ENCODE measurements at places on chromosomes 12 and 14. TPM values are rescaled to one million over a fixed set of nuclear protein-coding genes. Genes with fewer than 3 reads are reported as not detected.

GRCh38 chr12:121186826-121187225 is 23.1 kb upstream of the P2RX4 start:
- no peak overlapping the region for H3K27ac ChIP-seq
- no peaks in the 10 kb centered on the region for H3K27me3 ChIP-seq
- no peaks in the 10 kb centered on the region for H3K36me3 ChIP-seq
- DNase-seq = no peak

The KRT7 gene
- 24.0 TPM for total RNA-seq

The SLC38A4 gene
- total RNA-seq = 0.23 TPM

GRCh38 chr12:59149995-59150642 is 229.8 kb upstream of the LRIG3 start:
- H3K36me3 ChIP-seq = no peaks in the 10 kb centered on the region
- H3K4me3 ChIP-seq = no peak overlapping the region
- H3K27me3 ChIP-seq = no peaks in the 10 kb centered on the region
- no peak for DNase-seq
- no peak overlapping the region for H3K27ac ChIP-seq

DNA sequence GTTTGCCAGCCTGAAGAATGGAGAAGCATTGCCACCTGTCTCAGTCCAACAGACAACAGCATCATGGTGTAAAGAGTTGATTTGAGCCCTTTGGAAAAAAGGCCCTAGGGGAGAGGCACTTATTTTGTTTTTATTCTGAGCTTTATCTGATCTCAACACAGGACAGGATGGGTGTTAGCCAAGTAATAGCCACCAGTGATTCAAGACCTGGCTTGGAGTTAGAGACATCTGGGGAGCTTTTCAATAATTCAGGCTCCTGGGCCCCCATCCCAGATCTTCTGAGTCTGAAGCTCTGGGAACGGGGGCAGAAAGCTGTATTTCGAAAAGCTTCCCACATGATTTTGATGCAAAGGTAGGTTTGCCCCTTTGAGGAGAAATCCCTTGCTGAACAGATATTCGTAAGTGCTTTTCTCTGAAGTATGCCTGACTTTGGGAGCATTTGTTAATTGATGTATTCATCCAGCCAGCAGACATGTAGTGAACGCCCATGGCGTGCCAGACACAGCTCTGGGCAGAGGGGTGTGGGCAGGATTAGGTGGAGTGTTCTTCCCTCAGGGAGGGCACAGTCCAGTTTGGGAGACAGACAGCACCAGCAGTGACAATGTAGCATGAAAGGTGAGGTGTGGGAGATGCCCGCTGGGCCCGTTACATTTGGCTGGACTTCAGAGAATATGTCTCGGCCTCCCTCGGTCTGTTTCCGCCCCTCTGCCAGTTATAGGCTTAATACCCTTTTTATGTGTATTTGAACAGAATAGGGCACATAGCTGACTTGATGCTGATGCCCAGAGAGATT is 72.5 kb downstream of the TSPAN9 start:
- H3K4me1 ChIP-seq = peaks cover 22% of the 10 kb centered on the region
- no peaks in the 10 kb centered on the region for H3K27me3 ChIP-seq
- DNase-seq = no peak
- H3K4me3 ChIP-seq = no peak overlapping the region
- H3K36me3 ChIP-seq = no peaks in the 10 kb centered on the region

DNA sequence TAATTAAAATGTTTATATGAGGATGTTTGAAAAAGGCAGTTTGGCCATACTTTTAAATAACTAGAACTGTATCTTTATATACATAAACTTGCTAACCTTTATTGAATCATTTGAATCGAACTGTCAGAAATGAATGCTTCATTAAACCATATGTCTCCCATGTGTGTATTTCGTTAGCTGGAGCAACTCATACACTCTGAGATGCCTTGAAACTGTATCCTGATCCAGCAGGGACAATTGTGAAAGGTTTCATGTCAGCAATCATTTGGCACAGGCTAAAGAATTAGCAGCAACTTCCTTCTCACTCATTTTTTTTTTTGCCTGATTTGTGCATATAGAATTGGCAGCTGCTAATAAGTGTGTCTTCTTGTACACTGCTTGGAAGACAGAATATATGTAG is 109.9 kb downstream of the NAV3 start:
- no peaks in the 10 kb centered on the region for H3K27me3 ChIP-seq
- no peak overlapping the region for H3K27ac ChIP-seq
- H3K36me3 ChIP-seq = no peaks in the 10 kb centered on the region
- no peak for DNase-seq
- H3K4me1 ChIP-seq = peaks cover 4% of the 10 kb centered on the region

The PLEKHD1 gene
- 0.15 TPM for total RNA-seq

DNA sequence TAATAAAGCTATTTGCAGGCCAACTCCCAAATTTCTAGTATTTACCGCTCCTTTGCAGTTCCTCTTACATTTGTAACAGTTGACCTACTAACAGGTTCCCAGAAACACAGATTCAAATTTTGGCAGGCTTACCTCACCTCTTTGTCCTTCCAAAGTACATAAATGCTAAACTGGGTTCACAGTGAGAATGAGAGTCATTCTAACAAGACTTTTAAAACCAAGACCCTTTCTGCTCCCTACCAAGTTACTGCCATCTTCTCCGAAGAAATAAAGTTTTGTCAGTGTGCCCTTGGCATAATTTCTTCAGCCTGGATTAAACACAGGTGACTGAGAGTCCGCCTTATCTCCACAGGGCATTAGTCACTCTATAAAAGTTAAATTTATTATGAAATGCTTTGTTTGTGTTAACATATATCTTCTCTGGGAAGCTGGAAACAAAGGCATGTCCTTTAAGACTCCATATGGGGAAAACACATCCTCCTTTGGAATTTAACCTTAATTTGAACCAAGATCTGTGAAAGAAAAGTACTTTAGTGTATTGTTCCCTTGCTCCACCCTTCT is 28.2 kb downstream of the FOXA1 start:
- no peaks in the 10 kb centered on the region for H3K36me3 ChIP-seq
- no peaks in the 10 kb centered on the region for H3K27me3 ChIP-seq
- no peaks in the 10 kb centered on the region for H3K4me1 ChIP-seq
- no peak overlapping the region for H3K4me3 ChIP-seq
- DNase-seq = no peak

DNA sequence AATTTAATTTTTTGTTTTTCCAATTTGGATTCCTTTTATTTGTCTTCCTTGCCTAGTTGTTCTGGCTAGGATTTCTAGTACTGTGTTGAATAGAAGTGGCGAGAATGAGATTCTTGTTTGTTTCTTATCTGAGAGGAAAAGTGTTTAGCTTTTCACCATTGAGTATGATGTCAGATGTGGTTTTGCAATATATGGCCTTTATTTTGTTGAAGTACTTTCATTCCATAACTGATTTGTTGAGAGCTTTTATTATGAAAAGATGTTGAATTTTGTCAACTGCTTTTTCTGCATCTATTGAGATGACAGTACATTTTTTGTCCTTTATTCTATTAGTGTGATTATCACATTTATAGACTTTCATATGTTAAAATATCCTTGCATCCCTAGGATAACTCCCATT is 462.0 kb downstream of the CCDC91 start:
- no peak for DNase-seq
- H3K27me3 ChIP-seq = no peaks in the 10 kb centered on the region
- no peak overlapping the region for H3K27ac ChIP-seq

- no peak overlapping the region for H3K27ac ChIP-seq
- peaks cover 4% of the 10 kb centered on the region for H3K4me1 ChIP-seq
- H3K4me3 ChIP-seq = no peak overlapping the region
Measured at GRCh38 chr14:104378698-104379113, 200.9 kb upstream of the C14orf180 start.

GRCh38 chr14:100292776-100293461 is 13.3 kb downstream of the SLC25A29 start:
- no peak overlapping the region for H3K27ac ChIP-seq
- H3K27me3 ChIP-seq = no peaks in the 10 kb centered on the region
- H3K4me1 ChIP-seq = peaks cover 15% of the 10 kb centered on the region
- H3K4me3 ChIP-seq = no peak overlapping the region
- no peaks in the 10 kb centered on the region for H3K36me3 ChIP-seq

The FAM222A gene
- total RNA-seq = 16.3 TPM

- H3K27ac ChIP-seq = no peak overlapping the region
- peak overlapping the region; percentile 34 for H3K4me3 ChIP-seq
- DNase-seq = peak; percentile 88
- H3K36me3 ChIP-seq = no peaks in the 10 kb centered on the region
- H3K4me1 ChIP-seq = peaks cover 8% of the 10 kb centered on the region
Measured at GRCh38 chr12:52023182-52023975, 16.6 kb downstream of the TAMALIN start.

DNA sequence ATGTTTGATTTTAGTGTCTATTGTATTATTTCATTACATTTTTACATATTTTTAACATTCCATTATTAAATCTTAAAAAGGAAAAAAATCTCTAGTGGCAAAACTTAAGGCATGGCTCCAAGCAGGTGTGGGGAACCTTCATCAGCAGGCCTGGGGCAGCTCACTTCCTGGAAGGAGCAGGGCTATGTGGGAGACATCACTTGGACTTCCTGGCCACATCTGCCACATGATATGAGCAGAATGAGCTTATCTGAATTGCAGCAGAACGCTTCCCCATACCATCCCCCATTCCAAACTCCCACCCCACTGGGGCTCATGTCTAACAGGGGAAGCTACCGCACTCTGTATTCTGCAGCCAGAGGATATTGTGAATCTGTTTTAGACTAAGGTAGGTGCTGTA is 35.0 kb upstream of the KCNA1 start:
- H3K4me3 ChIP-seq = no peak overlapping the region
- DNase-seq = no peak
- H3K27ac ChIP-seq = no peak overlapping the region
- no peaks in the 10 kb centered on the region for H3K4me1 ChIP-seq

DNA sequence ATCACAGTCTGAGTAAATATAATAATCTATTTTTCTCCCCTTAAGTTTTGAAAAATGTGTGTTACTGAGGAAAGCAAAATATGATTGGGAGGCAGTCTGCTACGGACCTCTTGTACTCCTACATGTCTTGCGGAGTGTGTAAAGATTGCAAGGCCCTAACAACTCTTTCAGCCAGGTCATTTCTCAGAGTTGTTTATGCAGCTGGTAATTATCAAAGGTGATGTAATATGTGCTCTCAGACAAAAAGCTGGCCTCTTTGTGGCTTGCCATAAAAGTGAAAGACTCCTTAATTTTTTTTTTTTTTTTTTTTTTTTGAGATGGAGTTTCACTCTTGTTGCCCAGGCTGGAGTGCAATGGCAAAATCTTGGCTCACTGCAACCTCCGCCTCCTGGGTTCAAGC is 40.5 kb upstream of the MON2 start:
- DNase-seq = no peak
- no peak overlapping the region for H3K27ac ChIP-seq
- H3K4me1 ChIP-seq = no peaks in the 10 kb centered on the region
- H3K36me3 ChIP-seq = no peaks in the 10 kb centered on the region
- H3K4me3 ChIP-seq = no peak overlapping the region
- H3K27me3 ChIP-seq = no peaks in the 10 kb centered on the region

GRCh38 chr12:48061938-48062719 is 43.8 kb downstream of the SENP1 start:
- no peak overlapping the region for H3K4me3 ChIP-seq
- no peaks in the 10 kb centered on the region for H3K4me1 ChIP-seq
- H3K27ac ChIP-seq = no peak overlapping the region
- H3K36me3 ChIP-seq = no peaks in the 10 kb centered on the region
- H3K27me3 ChIP-seq = no peaks in the 10 kb centered on the region
- no peak for DNase-seq

- H3K27ac ChIP-seq = no peak overlapping the region
- H3K36me3 ChIP-seq = no peaks in the 10 kb centered on the region
- no peaks in the 10 kb centered on the region for H3K27me3 ChIP-seq
- no peaks in the 10 kb centered on the region for H3K4me1 ChIP-seq
- DNase-seq = no peak
Measured at GRCh38 chr12:84779169-84779568, 133.4 kb downstream of the SLC6A15 start.

The CRIP1 gene
- total RNA-seq = 3.2 TPM

The REP15 gene
- 3.5 TPM for total RNA-seq

DNA sequence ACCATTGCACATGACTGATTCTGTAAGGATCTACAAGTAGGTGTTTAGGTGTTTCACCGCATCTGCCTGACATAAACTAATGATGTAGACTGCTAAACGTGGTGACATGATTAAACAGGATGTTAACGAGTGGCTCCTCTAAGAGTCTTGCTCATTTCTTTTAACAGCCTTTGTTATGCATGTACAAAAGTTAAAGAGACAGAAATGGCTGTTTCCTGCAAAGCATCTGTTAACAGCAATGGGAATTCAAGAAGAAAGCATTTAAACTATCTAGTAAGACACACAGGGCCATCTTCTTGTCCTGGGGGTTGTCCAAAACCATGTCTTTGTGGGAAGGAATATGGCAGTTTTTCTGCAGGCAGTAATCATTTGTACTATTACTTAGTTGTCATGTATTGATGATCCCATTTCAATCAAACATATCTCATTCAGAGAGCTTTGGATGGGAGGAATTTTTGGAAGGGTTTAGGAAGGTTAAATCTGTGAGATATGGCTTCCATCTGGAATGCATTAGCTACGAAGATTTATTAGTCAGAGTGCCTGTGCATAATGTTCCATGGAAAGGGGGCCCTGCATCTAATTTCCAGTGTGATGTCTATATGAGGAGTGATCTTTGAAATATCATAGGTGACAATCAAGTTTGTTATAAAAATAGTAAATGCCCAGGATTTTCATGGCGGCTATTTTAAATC is 495.1 kb downstream of the EGLN3 start:
- H3K4me1 ChIP-seq = peaks cover 3% of the 10 kb centered on the region
- no peak overlapping the region for H3K4me3 ChIP-seq
- no peak for DNase-seq
- H3K27me3 ChIP-seq = no peaks in the 10 kb centered on the region

GRCh38 chr14:29858299-29858698 is 69.3 kb downstream of the PRKD1 start:
- H3K4me3 ChIP-seq = no peak overlapping the region

The RNF34 gene
- total RNA-seq = 22.2 TPM

The ASCL1 gene
- total RNA-seq = 0.58 TPM

Measured in ovary (tissue), 10 donors.